Activated naive CD8-positive, alpha-beta T cell treated with anti-CD3 and anti-CD28 coated beads, Interleukin-2, amount 50 U/mL, for 16 hours (primary cell): ENCODE measurements at places on chromosomes 5 and 9.

DNA sequence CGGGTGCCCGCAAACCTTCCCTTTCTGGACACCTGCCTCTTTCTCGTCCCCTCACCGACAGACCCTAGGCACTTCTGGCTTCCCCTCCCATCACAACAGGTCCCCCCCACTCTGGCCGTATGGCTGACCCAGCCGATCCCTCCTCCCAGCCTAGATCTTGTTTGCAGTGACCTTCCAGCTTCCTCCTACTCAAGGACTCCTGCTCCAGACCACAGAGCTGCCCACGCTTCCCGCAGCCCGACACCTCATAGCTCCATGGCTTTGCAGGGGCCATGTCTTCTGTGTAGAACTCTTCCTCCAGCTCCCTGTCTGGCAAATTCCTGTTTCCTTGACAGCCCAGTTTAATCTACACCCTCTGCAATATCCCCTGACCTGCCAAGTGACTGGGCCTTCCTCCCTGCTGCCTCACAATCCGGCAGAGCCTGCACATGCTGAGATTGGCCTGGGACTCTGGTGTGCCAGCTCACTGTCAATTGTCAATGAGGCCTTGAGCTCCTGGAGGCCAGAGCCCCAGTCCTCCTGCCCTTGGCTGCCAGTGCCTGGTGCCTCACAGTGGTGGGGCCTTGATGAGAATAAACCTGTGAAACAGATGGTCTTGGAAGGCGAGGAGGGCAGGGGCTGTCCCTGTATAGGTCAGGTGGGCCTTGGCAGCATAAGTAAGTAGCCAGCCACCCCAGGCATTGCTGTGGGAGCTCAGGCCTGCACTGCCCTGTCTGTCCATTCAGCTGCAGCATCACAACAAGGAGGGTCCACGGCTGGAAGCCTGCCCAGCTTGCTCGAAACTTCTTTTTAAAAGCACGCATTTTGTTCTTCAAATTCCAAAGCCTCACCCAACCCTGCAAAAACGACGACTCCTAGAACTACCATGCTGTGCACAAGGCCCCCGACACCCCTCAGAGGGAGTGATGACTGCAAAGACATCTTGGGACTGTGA lies 50.5 kb downstream of the GADD45G start:
- no peak for DNase-seq

DNA sequence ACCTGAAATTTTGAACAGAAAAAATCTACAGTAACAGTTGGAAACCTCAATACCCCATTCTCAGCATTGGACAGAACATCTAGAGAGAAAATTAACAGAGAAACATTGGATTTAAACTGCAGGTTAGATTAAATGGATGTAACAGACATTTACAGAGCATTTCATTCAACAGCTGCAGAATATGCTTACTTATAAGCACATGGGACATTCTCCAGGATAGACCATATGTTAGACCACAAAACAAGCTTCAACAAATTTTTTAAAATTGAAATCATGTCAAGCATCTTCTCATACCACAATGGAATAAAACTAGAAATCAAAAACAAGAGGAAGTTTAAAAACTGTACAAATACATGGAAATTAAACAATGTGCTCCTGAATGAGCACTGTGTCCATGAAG lies 316.3 kb downstream of the FAM170A start:
- no peak for DNase-seq

GRCh38 chr9:104783588-104783987 lies 19.7 kb downstream of the NIPSNAP3B start:
- DNase-seq, result no peak

GRCh38 chr9:76586390-76587314 lies 127.7 kb downstream of the GCNT1 start:
- DNase-seq, result no peak

DNA sequence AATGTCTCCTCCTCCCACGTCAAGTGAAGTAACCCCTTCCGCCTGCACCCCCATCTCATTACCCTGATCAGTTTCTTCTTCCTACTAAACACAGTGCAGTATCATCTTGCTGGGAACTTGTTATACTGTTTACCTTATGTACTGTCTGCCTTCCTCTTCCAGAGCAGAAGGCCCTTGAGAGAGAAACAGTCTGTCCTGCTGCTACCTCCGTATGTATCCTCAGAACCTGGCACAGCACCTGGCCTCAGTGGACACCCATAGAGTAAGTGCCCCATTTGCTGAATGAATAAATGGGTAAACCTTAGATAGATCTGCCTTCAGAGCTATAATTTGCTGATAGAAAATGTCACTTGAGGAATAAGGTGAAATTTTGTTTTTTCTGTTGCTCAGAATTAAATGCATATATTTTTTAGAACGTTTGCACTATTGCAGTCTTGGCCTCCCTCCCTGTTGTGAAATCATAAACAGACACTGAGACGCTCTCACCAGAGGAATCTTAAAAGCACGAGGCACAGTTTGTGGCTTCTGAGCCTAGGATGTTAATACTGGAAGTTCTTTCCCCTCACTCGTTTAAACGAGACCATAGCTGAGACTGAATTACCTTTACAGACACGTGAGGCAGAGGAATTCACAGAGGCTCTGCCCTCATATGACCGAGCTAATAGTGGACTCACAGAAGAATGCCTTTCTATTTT lies 223.1 kb upstream of the DAP start:
- DNase-seq, result no peak

- DNase-seq, result no peak
Observed at GRCh38 chr5:96141749-96142148, 180.1 kb upstream of the ELL2 start.

DNA sequence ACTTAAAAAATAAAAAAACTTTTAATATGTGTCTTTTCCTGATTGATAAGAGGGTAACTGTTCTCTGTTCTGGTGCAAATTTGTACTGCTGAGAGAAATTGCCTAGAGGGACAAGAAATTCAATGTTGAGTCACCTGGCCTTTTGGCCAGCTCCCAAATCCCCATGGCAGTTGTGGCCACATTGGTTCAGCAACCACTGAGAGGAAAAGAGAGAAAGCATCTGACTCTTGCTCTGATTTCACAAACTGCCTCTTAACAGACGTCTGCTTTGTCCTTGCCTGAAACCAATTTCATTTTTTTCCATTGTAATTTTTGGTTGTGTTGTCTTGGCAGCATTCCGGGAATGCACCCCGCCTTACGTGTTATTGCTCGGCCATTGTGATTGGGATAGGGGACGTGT lies 42.4 kb downstream of the NTRK2 start:
- no peak for DNase-seq

DNA sequence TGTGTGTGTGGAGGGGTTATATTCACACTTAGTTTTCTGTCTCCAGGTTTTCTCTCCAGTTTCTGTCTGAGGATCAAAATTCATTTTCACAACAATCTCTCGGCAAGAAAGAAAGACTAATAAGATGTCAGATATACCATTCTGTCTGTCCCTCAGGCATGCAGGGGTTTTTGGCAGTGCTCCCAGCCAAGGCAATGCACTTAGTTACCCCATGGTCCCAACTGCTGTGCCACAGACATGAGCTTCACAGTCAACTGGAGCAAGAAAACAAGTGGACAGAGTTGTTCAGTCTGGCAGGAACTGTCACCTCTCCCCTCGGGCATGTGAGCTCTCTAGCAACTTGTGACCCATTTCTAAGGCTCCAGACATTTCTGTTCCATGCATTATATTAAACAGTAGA lies 101.7 kb upstream of the LHFPL2 start:
- DNase-seq, result no peak

DNA sequence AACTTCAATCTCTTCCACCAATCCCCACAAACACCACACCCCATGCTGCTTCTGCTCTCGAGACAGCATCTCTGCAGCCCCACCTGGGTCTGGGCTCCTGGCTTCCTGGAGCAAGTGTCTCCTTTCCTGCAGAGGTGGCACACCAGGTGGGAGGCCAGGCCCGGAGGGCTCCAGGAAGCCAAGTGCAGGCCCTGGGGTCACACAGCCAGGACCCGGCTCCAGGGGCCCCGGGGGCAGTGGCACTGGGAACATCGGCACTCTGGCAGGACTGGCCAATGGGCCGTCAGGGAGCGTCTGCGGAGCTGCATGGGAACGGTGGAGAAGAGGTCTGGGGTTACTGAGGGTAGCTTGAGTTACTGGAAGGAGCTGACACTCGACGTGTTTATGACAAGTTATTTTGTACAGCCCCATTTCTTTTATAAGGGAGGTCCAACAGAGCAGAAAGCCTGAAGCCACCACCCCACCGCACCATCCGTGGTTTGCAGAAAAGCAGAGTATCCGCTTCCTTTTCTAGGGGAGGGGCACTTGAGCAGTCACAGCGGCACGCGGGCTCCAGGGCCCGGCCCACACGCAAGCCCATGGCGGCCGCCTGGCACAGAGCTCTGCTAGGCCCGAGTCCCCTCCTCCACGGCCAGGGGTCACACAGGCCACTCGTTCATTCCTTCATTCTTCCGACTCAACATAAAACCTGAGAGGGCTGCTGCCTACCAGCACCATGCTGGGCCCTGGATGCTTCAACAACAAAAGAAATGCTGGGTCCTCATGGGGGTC lies 14.6 kb upstream of the INPP5E start:
- DNase-seq, result no peak

- no peak for DNase-seq
Observed at GRCh38 chr5:87785554-87786335, 373.0 kb upstream of the CCNH start.

GRCh38 chr5:151141535-151141934 lies 16.0 kb downstream of the ANXA6 start:
- DNase-seq, result no peak

DNA sequence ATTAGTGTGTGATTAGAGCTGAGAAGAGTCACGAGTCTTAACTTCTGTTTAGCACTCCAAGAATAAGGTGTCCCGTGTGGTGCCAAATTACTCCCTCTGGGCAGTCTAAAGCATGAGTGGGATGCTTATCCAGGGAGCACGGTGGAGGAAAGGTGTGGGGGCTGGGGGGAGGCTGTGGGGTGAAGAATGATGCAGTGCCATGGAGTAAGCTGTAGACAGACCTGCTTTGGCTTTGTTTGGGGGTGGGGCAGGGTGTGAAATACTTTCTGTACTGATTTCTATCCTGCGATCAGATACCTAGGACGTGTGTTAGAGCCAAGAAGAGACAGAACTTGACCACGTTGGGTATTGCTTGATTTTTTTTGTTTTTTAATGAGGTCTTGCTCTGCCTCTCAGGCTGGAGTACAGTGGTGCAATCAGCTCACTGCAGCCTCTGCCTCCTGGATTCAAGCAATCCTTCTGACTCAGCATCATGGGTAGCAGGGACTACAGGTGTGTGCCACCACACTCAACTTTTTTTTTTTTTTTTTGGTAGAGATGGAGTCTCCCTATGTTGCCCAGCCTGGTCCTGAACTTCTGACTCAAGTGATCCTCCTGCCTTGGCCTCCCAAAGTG lies 232.8 kb downstream of the MAN2A1 start:
- no peak for DNase-seq
